ENCODE measurements at places on chromosomes 7 and 10.

- no peak for DNase-seq
Measured at GRCh38 chr7:3078514-3078913, 34.8 kb upstream of the CARD11 start.

- no peak for DNase-seq
Measured at GRCh38 chr10:47412177-47412730, 28.2 kb upstream of the ZNF488 start.

DNA sequence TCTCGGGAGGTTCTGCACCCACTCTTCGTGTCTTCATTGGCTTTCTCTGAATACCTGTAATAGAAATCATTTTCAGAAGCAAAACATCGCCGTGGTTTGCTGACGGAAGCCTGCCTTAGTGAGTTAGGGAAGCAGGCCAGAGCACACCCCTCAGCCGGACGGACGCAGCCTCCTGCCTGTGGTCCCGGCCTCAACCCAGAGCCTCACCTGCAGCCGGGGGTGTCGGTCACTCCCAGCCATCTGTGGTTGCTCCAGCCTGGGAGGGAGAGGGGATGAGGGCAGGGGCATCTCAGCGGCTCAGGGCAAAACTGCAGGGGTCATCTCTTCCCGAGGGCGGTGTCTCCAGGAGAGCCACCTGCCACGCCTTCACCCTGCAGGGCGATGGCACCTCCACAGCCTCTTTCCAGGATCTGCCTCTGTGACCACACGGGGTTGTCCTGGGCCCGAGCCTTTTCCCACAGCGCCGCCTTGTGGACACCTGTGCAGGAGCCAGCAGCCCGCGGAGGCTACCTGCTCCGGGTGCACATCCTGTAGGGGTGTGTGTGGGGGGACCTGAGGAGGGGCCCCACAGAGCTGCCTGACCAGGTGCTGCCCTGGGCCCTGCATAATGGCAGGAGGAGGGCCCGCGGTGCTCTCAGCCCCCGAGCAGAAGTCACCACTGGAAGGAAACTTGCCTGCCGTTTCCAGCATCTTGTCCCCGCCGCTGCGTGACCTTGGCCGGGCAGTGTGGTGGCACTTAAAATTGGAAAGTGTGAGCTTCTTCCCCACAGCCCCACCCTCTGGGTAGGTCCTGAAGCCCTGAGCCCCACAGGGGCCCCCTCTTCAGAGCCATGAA is 21.6 kb upstream of the AP5Z1 start:
- peak; percentile 63 for DNase-seq

DNA sequence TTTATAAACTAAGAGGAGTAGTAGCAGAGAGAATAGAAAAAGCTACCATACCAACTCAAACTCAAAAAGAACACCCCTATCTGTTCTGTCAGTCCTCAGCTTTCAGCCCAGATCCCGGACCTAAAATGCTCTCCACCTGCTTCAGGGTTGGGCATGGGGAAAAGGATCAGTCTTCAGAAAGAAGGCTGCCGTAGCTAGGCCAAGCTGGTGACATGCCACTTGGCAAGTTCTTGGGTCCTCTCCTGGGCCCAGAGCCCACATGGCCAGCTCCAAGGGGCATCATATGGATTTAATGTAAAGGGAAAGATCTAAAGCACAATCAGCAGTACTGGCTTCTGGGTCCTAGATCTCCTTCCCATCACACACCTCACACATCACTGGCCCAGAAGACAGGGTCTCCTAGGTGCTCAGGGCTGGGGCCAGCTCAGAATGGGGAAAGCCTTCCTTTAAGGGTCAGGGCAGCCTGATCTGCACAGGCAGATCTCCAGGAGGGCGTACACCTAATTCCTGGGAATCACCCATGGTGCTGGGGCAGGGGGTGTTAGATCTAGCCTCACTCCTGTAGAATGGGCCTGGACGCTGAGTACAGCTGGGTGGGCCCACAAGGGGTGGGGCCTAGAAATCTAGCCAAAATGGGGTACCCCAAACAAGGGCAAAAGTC is 2.5 kb downstream of the VAX1 start:
- no peak for DNase-seq

GRCh38 chr7:133629701-133630100 is 376.8 kb downstream of the EXOC4 start:
- DNase-seq: no peak

- no peak for DNase-seq
Measured at GRCh38 chr7:130953196-130953595, 219.2 kb upstream of the KLF14 start.

GRCh38 chr10:5522913-5523560 is 1.7 kb upstream of the CALML3 start:
- DNase-seq: no peak

DNA sequence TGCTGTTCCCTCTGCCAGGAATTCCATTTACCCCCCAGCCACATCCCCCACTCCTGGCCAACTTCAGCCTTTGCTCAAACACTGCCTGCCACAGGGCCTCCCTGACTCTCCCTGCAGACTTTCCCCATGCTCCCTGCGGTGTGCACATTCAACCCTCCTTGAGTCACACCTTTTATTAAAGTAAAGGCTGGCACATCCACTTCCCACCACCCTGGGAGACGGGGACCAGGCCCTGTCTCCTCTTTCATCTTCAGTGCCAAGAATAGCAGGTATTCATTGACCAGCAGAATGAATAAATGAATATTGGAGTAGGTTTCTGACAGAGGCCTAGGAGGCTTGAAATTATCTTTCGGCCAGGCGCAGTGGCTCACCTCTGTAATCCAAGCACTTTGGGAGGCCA is 91.4 kb downstream of the GRK5 start:
- DNase-seq: no peak

DNA sequence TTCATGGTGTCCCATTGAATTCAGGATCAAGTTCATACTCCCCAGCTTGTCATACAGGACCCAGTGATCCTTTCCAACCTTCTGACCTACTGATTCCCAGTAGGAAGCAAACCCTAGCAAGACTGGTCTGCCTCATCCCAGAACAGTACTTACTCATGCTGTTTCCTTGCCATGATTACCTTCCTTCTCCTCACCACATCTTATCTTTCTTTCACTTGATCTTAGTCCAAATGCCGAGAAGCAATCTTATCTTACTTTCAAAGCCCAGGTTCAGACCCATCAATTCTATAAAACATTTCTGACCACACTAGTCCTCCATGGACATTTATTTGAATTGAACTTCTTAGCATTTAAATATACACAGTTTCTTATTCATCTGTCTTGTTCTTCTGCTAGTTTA is 26.6 kb upstream of the ATRNL1 start:
- DNase-seq: no peak

GRCh38 chr7:29920491-29920890 is 69.1 kb downstream of the SCRN1 start:
- DNase-seq: no peak

DNA sequence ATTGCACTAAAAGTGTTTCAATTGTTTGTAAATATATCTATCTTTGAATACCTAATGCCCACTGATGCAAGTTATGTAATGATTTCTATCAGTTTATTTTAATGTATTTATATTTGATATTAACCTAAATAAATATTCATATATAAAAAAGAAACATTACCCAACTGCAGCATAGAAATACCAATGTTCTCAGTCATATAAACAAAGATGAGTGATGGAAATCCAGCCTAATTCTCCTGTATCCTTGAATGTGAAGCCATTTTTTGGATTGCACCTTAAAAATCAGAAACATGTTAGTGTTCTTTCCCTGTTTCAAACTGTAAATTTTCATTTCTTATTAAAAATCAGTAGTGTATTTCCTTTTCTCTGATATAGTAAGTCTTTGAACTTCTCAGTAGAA is 305.8 kb upstream of the GNAI1 start:
- no peak for DNase-seq

GRCh38 chr7:155437836-155438235 is 20.1 kb upstream of the EN2 start:
- no peak for DNase-seq

- DNase-seq: no peak
Measured at GRCh38 chr10:78985973-78986818, 82.6 kb upstream of the ZMIZ1 start.

DNA sequence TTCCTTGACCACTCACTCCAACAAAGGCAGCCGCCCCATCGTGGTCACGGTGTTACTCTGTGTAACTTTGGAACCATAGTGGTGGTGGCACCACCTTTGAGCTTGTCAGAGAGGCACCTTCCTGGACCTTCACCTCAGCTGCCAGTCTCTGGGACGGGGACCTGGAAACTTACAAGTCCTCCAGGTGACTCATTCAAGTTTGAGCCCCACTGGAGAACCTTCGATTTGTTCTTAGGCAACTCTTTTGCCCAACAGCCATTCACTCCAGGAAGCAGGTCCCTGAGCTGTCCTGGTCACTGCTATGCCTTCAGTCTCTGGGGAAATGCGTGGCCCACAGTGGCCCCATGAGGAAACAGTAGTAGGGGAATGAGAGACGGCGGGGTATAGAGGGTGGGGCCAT is 17.2 kb downstream of the STX1A start:
- no peak for DNase-seq

GRCh38 chr10:2620827-2621521 is 446.4 kb upstream of the PFKP start:
- no peak for DNase-seq

GRCh38 chr7:43758822-43759683 is 573 bp downstream of the BLVRA start:
- no peak for DNase-seq

DNA sequence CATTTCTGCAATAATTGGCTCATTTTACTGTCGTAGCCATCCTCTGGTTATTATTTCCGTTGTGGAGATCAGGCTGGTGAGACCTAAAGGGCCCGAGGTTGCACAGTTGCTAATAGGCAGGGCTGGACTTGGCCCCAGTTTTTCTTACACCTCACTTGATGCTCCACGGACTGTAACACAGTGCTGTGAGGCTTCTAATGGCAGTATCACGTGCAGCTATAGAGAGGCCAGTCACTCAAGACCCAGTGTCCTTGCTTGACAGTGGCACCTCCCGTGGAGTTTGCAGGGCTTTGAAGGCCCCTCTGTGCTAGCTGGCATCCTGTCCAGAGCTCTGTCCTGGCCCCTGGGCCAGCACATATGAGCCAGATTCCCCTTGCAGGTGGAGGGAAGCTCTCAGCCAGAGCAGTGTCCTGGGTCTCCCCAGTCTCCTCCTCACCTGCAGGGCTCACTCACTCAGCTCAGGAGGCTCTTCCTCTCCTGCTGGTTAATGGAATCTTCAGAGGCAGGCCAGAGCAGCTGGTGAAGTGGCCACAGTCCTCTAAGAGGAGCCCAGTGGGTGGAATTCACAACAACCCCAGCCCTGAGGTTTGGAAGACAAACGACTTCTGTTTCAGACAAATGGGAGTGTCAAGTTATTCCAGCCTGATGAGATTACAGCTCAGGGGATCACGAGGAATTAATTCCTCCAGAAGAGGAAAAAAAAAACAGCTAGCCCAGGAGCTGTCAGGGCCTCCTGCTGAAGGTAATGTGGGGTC is 114.2 kb upstream of the FAM180A start:
- no peak for DNase-seq

- no peak for DNase-seq
Measured at GRCh38 chr7:2487586-2488271, 11.5 kb upstream of the GRIFIN start.

DNA sequence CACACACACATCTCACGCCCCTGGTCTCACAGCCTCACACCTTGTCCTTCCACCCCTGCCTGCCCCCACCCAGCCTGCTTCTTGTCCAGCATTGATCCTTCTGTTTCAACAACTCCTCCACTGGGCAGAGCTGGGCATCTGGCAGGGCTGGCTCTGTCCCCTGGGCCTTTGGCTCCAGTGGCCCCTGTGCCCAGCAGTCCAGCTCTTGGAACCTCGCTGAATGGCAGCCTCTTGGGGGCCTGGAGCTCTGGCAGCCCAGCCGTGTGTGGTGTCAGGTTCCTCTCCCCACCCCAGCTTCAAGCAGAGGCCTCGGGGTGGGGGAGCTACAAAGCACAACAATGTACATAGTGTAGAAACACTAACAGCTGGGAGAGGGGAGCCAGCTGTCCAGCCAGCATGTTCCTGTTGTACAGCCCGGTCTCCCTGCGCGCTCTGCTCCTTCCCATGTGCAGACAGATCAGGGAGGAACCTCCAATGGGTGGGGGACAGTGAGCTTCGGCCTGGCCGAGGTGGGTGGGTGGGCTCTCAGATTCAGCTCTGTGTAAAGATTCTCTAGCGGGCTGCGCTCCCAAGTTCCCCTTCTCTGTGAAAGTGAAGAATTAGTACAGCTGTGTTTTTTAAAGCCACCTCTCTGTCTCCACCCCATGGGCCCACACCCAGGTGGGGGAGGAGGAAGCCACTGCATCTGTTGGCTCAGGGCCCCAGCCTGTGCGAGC is 19.4 kb downstream of the ZMIZ2 start:
- DNase-seq: no peak

GRCh38 chr10:74981831-74982633 is 129.4 kb upstream of the SAMD8 start:
- DNase-seq: no peak

GRCh38 chr10:60940446-60940845 is 3.5 kb downstream of the RHOBTB1 start:
- DNase-seq: no peak

GRCh38 chr10:69088801-69089501 is 1.0 kb downstream of the SRGN start:
- DNase-seq: no peak

- DNase-seq: no peak
Measured at GRCh38 chr10:113304726-113305125, 248.1 kb upstream of the HABP2 start.

DNA sequence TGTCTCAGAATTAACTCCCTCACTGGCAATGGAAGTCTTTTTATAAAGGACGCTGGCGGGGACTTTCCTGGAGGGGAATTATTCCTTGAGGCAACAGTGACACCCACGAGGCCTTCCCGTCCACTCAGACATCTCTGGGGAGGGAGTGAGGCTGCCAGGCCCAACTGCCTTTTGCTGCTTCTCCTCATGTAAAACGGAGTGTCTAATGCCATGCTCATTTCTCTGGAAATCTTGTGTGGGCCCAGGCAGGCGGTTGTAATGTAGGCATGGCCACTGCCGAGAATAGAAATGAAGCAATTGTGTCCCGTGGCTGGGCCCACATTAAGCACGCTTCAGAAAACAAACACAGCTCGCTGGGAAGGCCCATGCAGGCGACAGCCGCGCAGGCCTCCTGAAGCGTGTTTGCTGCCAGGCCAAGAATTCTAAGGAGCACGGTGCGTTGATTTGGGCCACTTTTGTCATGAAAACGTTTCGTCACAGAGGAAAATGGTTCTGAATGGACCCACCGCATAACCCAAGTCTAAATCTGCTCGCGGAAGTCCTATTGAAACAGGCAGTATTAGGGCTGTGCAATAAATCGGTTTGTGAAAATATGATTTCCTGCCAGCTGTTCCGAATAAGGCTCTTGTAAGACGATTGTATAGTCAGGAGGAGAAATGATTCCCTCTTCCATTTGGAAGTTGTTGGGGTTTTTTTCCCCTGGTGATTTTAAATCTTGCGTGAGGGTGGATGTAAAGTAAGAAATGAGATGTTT is 104.2 kb upstream of the CHST15 start:
- no peak for DNase-seq

All from stimulated activated CD4-positive, alpha-beta T cell treated with anti-CD3 and anti-CD28 coated beads, Interleukin-12 subunit alpha, Interleukin-12 subunit beta, amount 100 ng/mL, for 24 hours (primary cell).